Head of caudate nucleus (tissue), 42 donors: ENCODE measurements at places on chromosomes 7 and 10.
A peak's percentile ranks its signal among the peaks of the same experiment; 100 is the strongest.

DNA sequence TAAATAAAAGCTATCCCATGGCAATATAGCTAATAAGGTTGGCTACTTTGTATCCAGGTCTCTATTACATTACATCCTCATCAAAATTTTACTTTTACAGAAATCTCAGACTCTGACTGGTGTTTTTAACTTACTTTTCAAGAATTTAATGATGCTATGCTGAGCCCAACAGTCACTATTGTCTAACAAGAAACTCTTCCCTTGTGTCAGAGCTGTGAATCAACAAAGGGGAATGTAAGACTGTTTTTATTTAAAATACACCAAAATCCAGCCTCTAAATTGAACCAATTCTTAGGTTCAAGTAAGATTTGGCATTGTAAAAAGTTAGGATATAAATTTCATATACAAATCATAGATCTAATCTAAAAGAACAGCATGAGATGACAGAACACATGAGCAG lies 7.0 kb downstream of the RTKN2 start:
- DNase-seq: no peak

GRCh38 chr10:116272440-116273283 lies at the start of gene GFRA1:
GFRA1 (minus strand) TSS chr10:116273206; CDS start chr10:116272029, 1,177 bp downstream.
- peak; percentile 52 for DNase-seq

DNA sequence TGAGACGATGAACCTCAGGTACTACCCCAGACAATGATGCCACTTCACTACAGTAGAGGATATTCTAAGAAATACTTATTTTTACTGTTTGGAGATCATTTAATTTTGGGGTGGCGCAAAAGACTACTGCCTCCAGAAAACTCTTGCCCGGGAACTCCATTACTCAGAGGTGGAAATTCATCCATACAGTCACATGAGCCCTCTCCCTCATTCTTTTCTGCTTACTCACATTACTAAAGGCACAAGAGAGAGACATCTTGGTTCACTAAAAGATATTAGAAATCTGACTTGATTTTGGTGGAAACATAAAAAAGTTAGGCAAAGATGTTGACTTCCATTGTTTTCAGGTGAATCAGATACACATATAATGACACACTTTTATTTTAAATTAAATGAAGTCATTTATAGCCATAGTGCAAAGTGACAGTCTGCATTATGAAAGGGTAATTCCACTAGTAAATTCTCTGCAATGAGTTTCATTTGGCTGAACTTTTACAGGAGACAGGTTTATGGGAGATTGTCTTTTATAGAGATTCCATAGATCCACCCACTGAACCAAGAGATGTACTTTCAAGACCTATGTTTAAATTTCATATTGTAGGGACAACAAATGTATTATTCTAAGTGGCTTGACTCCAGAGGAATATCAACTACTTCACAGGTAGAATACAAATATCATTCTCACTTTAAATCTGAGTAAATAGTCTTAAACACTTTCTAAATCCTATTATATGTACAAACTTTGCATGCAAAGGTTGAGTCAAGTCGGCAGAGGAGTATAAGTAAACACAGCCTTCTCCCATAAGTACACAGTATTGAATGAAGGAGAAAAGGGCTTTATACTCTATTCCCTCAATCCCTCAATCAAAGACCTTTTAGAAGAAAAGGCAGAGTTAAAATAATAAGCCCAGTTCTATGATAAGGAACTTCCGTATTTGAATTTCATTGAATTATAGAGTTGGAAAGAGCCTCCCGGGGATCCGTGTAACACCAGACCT lies 18.8 kb downstream of the NEBL start:
- no peak for DNase-seq

GRCh38 chr10:74976565-74976964 lies 134.9 kb upstream of the SAMD8 start:
- no peak for DNase-seq

DNA sequence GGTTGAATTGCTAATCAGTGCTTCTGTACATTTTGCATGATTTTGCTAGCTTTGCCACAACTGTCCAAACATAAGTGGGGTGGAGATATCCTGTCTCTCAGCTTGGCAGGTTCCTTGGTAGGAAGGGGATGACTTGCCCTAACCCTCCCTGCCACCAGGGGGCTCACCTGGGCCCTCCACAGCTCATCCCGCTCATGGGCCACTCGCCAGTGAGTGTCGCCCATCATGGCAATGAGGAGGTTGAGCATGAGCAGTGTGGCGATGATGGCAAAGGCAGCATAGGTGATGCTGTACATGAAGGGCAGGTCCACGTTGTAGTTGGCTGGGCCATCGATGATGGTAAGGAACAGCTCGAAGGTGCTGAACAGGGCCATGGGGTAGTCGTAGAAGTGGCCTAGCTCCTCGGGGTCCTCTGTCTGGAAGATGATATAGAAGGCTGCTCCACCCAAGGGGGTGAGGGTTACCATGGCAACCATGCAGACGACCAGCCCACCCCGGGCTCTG lies 12.2 kb downstream of the TRPV6 start:
- no peak for DNase-seq

GRCh38 chr7:28509251-28510025 lies 97.1 kb downstream of the CREB5 start:
- no peak for DNase-seq
